ENCODE measurements at places on chromosomes 5 and 9.

GRCh38 chr5:142175039-142175438 lies 66.5 kb downstream of the NDFIP1 start:
- DNase-seq = no peak

DNA sequence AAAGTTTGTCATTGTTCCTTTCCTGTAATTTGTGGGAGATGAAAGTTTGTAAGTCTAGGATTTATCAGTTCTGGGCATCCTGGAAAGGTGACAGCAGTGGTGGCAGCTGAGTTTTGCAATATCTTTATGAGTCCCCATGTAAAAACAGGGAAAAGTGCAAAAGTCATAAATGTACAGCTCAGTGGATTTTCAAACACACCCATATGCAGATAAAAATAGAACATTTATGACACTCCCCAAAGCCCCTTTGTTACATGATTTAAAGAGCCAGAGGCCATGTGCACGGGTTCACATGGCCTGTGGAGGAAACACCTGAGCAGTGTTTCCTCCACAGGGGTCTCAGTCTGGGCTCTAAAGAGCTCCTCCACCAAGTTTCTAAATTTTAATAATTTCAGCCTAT lies 6.3 kb downstream of the TMEM38B start:
- no peak for DNase-seq

DNA sequence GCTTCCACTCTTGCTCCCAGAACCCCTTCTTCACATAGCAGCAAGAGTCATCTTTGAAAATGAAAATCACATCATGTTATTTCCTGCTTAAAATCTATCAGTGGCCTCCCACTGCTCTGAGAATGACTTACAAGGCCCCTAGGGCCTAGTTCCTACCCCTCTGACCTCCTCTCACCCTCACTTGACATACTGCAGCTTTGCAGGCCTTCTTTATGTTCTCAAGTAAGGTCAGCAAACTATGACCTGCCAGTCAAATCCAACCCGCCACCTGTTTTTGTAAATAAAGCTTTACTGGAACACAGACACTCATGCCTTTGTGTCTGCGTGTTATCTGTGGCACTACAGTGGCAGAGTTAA lies 185.7 kb downstream of the NR3C1 start:
- DNase-seq = no peak

GRCh38 chr9:9753266-9753665 lies 859.5 kb downstream of the PTPRD start:
- no peak for DNase-seq

DNA sequence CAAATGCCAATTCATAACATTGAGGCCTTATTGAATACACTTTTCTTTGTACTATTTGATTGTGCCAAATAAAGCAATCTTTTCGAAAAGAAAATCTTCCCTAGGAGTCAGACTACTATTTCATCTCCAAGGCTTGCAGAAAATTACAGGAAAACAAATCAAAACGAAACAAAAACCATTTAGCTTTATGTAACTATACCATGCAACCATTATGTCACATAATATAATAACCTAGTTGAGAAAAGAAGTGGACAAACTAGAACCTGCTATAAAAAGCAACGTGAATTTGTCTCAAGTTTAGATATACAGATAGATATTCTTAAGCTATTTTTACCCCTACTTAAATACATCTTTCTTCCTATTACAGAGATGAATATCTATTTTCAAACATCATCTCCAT lies 18.0 kb downstream of the HTR4 start:
- DNase-seq = no peak
